Thoracic aorta (tissue), 2 donors: ENCODE measurements at places on chromosomes 7 and 10.

- DNase-seq, result no peak
Measured at GRCh38 chr7:56218510-56218909, 102.3 kb upstream of the NUPR2 start.

GRCh38 chr7:148650232-148650858, 48.4 kb upstream of the CUL1 start:
- DNase-seq, result no peak

DNA sequence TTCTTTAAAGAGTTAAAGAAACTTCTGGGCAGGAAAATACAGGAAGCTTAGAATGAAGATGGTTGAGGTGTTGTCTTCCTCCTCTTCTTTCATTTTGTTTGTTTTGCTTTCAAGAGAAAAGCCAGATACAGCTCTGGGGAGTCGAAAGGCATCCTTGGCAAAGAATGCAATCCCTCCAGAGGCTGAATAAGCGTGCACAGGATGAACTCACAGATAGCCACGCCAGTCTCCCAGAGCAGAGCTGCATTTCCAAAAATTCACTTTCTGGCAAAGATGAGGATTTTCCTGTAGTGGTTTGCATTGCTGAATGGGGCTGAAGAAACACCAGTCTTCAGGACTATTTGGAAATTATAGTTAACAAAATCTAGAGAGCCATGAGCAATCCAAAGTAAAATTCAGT, 336.4 kb downstream of the NRG3 start:
- DNase-seq, result no peak

DNA sequence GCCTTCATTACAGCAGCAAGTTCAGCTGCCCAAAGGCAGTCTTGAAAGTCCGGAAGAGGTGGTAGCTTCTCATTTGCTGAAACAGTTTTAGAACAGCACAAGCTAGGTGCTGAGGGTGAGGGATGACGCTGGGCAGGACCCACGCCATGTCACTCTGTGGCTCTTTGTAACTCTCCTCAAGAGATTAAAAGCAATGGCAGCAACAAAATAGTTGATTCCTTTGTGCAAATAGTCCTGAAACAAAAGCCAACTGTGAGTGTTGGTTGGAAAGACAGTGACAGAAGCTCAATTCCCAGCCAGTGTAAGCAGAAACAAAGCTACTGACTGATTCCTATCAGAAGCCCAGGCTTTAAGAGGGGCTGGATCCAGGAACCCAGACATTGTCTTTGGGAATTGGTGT, 47.6 kb upstream of the AQP1 start:
- DNase-seq, result no peak

GRCh38 chr7:151308791-151309190, 32.8 kb upstream of the NUB1 start:
- no peak for DNase-seq

- no peak for DNase-seq
Measured at GRCh38 chr7:44385434-44386138, 60.2 kb upstream of the CAMK2B start.
